ENCODE measurements at places on chromosomes 5 and 9.

GRCh38 chr5:1009359-1010180 lies 968 bp downstream of the NKD2 start:
- DNase-seq = no peak

- no peak for DNase-seq
Measured at GRCh38 chr5:71810023-71810422, 90.9 kb downstream of the CARTPT start.

DNA sequence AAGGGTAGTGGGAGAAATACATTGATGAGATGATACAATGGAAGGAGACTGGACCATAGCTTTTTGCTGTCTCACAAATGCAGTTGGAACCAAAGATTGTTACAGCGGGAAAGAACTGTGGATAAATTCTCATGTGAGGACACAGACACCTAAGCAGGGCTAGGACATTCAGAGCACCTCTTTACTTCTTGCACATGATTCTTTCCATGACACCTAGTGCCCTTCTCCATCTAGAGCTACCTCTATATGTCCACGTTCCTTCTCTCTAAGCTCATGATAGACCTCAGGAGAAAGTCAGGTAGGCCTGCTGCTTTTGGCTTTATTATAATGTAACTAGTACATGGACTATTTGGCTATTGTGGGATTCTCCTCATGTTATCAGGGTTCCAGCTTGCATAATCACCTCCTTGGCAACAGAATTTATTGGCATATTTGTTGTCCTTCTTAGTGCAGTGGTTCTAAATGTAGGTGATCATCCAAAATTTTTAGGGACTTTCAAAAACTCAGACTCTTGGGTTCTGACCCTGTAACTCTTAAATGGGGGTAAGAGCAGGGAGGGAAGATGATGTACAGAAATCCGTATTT lies 27.2 kb downstream of the NR3C1 start:
- no peak for DNase-seq

GRCh38 chr5:81552852-81553566 lies 159.1 kb upstream of the ACOT12 start:
- no peak for DNase-seq

- DNase-seq = no peak
Measured at GRCh38 chr5:84392836-84393235, 8.2 kb upstream of the EDIL3 start.

- DNase-seq = no peak
Measured at GRCh38 chr5:3347741-3348140, 247.9 kb upstream of the IRX1 start.

- no peak for DNase-seq
Measured at GRCh38 chr5:113523168-113523567, 9.7 kb downstream of the YTHDC2 start.

Data from activated T-helper 1 cell treated with Interleukin-2 at 50 U/mL for 16 hours (primary cell).